AG08395 (cell line): ENCODE measurements at places on chromosomes 13 and 19.

DNA sequence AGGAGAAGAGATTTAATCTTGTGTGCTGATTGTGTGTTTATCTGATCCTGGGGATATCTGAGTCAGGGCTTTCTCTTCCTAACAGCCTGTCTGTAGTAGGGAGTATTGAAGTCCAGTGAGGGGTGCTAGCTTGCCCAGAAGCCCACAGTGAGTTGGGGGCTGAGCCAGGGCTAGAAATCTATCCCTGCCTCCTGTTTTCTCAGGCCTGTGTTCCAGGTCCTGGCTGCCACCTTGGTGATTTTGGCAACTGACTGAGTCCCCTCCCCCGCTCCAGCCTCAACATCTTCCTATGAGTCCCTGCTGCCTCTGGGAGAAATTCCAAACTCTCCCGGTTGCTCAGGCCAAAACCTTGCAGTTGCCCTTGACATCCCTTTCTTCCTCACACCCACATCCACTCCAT, 7.7 kb upstream of the NOVA2 start:
- DNase-seq, result no peak

GRCh38 chr19:1407528-1408299, at the start of gene DAZAP1:
Gene DAZAP1 (plus strand): TSS chr19:1407586. CDS start chr19:1407774, 188 bp downstream.
- peak; percentile 47 for DNase-seq

DNA sequence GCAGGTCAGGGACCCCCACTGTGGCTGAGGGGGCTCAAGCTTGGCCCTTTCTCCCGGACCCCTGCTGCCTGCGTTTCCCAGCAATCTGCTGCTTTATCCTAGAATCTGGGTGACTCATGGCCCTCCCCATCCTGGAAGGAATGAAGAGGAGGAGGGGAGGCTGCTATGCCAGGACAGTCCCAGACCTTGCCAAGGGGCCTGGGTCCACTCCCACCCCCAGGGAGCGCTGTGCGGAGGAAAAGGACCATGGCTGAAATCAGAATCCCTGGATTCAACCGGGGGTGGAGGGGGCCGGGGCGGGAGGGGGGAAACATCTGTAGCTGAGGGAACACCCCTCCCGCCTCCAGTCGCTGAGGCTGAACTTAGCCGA, 20.5 kb downstream of the ZNF114 start:
- peak; percentile 62 for DNase-seq

GRCh38 chr19:36547001-36547732, 19.1 kb upstream of the ZNF260 start:
- no peak for DNase-seq

- peak; percentile 88 for DNase-seq
Measured at GRCh38 chr13:40789275-40790153, at the start of gene SLC25A15. Gene SLC25A15 (plus strand): TSS chr13:40789611. CDS start chr13:40793227, 3,616 bp downstream.

DNA sequence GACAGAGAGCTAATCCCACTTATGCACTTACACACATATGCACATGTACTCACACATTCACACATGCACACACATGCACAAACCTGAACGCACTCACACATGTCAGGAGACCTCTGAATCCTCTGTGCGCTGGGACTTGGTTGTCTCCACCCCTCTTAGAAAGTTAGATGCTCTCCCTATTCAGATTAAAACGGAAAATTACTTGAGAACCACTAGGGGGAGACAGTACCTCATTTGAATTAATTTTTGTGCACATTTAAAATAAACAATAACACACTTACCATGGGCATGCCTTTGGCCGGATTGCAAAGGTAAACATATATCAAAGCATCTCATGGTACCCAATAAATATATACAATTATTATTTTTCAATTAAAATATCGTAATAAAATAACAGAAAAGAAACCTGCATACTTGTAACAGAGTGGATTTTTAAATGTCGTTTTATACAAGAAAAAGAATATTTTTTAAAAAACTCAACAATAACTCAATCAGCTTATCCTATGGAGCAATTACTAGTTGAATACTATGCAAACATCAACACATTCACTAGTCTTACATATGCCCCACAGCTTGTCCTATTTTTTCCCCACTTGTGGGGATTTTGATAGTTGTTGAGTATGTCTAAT, 9.5 kb upstream of the LILRB4 start:
- DNase-seq, result peak; percentile 6

DNA sequence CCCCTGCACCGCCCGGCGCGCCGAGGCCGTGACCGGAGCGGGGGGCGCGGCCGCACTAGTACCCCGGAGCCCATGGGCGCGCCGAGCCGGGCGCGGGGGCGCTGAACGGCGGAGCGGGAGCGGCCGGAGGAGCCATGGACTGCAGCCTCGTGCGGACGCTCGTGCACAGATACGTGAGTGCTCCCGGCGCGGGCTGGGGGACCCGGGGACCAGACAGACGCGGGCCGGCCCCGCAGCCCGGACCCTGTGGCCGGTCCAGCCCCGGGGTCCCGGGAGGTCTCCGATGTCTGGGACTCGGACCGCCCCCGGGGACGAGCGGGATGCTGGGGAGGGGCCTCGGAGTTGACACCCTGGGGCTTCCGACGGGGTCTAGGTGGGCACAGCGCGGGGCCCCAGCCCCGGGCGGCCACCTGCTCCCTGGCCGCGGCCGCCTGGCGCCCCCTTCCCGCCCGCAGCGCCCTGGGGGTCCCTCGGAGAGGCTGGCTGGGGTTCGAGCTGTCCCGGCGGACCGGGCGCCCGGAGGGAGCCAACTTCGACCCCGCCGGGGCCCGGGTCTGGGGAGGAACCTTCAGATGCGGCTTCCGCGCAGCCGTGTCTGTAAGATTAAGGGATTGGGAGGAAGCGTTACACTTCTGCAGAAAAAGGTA, 568 bp downstream of the ATP11A start:
- DNase-seq, result peak; percentile 38

DNA sequence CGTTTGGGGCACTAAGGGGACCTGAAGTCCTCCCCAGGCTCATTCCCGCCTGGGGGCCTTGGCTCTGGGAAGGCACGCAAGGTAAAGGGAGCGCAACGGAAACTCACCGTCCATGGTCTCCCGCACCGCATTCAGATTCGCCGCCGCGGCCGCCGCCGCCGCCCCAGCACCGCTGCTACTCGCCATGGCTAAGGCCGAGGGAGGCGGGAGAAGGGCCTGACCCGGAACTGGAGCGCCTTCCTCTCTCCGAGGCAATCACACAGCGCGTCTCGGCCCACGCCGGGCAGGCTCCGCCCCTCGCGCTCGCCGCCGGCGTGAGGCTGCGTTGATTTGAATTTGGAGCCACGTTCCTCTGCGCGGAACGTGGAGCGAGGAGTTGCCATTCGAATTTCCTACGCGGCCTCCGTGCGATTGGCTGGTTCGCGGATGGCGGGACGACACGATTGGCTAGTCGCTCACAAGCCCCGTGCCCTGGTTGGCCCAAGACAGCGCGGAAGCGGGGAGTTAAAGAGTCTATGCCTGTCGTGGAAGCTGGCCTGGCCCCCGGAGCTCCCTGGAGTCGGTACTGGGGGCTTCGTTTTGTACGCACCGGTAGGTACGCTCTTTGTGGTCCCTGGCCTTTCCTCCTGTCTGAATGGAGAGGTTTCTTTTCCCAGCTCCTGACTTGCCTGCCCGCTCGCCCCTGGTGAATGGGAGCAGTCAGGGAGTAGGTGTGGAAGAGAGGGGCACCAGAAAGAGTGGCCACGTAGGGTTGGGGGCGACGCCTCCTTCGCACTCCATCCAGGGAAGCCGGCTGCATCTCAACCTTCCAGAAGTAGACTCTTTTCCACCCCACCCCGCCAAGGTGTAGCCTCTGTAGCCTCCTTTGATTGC, at the start of the genes BORA and MZT1:
TSS of gene BORA (plus strand) at position 507 of the 873 bp plus-strand sequence. CDS start 1,018 bp downstream, outside the sequence.
TSS of gene MZT1 (minus strand) at position 213 of the 873 bp plus-strand sequence. CDS start at position 186, 27 bp downstream.
- peak; percentile 97 for DNase-seq

GRCh38 chr13:42567906-42568305, 6.0 kb upstream of the TNFSF11 start:
- no peak for DNase-seq
